ENCODE measurements at places on chromosomes 6 and 20. TPM values are rescaled to one million over a fixed set of nuclear protein-coding genes. Genes with fewer than 3 reads are reported as not detected.

GRCh38 chr6:3711776-3712175 is 39.7 kb downstream of the PXDC1 start:
- DNase-seq = no peak

GRCh38 chr20:12175538-12175937 is 257.8 kb downstream of the BTBD3 start:
- DNase-seq = no peak

GRCh38 chr20:1764136-1765033 is 106.8 kb upstream of the SIRPG start:
- DNase-seq = peak; percentile 57

GRCh38 chr6:90940812-90941481 is 354.1 kb upstream of the MAP3K7 start:
- DNase-seq = peak; percentile 80

GRCh38 chr6:108293527-108294296 is 1.1 kb upstream of the AFG1L start:
- no peak for DNase-seq

- no peak for DNase-seq
Measured at GRCh38 chr6:22848121-22848520, 278.8 kb downstream of the HDGFL1 start.

DNA sequence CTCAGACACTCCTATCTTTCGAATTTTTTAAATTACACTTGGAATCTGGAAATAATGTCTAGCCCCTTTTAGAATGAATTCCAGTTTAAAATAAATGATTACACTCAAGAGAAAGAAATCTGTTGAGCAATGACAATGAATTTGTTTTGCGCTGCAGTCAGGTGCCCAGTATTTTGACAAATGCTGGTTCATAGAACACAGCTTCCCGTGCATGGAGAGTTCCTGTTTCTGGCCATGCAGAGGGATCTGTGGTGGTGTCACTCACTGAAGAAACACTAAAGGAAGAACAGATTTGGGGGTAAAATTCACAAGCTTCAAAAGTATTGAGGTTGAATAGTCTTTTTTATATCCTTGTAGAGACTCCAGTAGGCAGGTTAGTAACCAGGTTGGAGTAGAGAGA is 113.4 kb upstream of the CEP85L start:
- no peak for DNase-seq

DNA sequence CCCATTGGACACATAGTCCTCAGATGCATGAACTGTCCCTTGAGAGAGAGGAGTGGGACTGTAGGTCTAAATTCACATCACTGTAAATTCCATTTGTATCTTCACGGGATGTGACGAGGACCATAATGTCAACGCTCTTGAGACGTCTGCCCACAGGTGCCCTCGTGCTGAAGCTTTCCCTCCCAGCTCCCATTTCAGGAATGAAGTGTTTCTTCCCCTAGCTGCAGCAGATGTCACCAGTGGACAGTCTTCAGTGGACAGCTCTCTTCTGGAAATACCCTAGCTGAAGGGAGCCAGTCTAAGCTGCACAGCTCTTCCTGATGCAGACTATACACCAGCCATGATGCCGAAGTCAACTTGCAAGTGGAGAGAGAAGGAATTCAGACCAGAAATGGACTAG is 217.4 kb upstream of the ECI2 start:
- no peak for DNase-seq

GRCh38 chr6:143501851-143502250 is 9.7 kb downstream of the FUCA2 start:
- no peak for DNase-seq

C2 gene
- total RNA-seq = 0.97 TPM

VIP gene
- not detected for total RNA-seq

PNLDC1 gene
- not detected for total RNA-seq
